ENCODE measurements at places on chromosomes 5 and 9.
A peak's percentile ranks its signal among the peaks of the same experiment; 100 is the strongest.

- ATAC-seq, result no peak
Measured at GRCh38 chr5:16733331-16734006, 116.7 kb upstream of the RETREG1 start.

DNA sequence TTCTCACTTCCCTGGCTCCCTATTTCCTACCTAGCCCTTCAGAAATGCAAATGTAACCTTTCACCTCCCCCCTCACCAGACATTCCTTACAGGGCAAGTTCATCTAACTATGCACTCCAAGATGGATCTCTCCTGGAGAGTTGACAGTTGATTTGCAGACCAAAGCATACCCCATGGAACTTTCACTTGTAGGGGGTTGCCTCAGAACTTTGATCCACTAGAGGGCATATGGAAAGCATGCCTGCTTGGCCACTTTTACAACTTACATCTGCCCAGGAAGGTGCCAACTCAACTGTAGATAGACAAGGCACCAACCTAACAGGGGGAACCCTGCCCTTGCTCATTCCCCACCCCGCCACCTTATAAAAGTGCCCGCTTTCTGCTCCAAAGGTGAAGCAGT is 187.8 kb downstream of the NXNL2 start:
- ATAC-seq, result no peak

DNA sequence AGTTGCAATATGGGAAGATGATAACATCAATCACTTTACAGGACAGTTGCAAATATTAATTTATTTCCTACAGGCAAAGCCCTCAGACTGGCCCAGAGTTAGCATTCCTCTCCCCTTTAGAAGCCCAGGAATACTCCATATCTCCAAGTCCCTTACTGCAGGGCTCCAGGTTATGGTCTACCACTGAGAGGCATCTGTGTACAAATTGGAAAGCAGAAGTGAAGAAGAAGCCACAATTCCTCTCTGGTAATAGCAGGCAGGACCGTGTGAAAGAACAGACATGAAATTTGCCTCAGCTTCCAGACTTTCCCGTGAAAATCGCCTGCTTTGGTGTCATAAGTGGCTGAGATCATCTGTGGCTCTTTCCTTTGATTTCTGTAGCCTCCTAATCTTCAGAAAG is 289.6 kb downstream of the GLIS3 start:
- ATAC-seq, result no peak

- ATAC-seq, result no peak
Measured at GRCh38 chr9:38339087-38339486, 53.4 kb upstream of the ALDH1B1 start.

- peak; percentile 32 for ATAC-seq
Measured at GRCh38 chr9:116594547-116594946, 92.6 kb upstream of the TRIM32 start.

GRCh38 chr5:141806626-141807025 is 71.6 kb downstream of the PCDH1 start:
- no peak for ATAC-seq

DNA sequence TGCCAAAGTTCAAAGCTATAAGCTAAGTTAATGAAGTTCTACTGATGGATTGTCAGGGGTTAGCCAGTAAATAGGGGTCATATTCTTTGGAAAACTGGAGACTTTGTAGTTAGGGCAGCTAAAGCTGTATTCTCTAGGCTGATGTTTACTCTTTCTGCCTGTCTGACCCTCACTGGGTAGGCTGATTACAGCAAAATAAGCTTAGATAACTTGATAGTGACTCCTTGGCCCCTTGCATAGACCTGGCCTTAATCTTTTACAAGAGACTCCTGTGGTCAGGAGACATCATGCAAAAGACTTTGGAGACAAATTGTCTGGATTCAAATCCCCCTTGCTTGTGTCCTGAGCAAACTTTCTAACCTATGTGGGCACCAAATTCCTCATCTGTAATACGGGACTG is 314.4 kb upstream of the MSX2 start:
- ATAC-seq, result no peak

DNA sequence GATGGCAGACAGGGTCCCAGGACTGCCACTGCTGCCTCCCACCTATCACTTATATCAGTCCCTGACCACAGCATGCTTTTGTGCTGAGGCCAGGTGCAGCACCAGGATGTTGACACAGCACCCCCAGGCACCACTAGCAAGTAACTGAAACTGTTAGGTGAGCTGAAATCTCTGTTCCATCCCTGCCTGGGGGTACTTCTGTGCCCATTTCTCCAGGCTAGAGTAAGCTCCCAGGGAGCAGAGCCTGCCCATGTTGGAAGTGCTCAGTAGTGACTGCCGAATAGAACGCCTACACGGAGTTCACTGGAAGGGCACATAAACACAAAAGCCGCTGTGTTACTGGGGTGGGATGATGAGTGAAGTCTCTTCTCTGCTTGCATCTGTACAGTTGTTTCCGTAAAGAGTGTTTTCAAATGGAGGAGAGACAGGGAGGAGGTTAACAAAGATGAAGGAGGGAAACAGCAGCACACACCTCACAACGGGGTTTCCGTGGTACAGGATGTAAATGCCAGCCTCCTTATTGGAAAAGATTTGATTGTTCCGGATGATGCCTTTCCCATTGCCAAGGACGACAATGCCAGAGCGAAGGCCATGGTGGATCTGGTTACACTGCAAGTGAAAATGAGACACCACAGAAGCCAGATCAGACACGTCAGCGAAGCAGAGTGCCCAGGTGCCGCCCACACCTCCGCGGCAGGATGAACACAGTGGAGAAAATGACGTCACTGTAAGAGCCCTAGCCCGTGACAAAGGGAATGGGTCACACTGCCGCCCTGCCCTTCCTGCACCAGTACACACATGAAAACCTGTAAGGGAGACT is 43.1 kb downstream of the POLR1E start:
- peak; percentile 87 for ATAC-seq

- no peak for ATAC-seq
Measured at GRCh38 chr5:170603578-170604565, 100.1 kb downstream of the KCNIP1 start.

DNA sequence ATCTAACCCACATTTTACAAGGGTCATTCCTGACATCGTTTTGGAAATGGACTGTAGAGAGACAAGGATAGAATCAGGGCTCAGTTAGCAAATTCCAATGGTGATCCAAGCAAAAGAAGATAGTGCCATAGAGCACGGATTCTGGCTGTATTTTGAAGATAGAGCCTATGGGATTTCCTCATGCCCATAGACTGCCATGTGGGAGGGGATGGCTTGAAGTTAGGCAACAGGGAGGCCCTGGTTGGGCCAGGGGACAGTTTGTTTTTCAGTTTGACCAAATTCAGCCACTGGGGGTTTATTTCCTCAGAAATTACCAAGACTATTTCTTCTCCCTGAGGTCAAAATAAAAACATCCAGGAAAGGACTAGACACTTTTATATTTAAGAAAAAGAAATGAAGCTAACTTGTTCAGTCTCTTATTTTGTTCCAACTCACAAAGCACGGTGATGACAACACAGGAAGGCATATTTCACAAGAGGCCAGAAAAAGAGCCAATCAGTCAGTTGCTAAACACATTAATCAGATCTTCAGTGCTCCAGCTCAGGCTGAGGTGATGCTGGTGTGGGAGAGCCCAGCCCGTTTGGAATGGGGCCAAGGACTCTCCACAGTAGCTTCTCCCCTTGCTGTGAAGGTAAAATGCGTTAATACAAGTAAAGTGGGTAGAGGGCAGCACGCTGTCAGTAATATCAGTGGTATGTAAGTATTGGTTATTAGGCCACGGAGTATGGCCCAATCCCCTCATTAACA is 4.4 kb upstream of the DCTN4 start:
- ATAC-seq, result no peak

GRCh38 chr9:130471411-130472183 is 26.8 kb downstream of the ASS1 start:
- ATAC-seq, result no peak

- ATAC-seq, result no peak
Measured at GRCh38 chr9:121261107-121261460, 6.9 kb upstream of the GSN start.

- ATAC-seq, result no peak
Measured at GRCh38 chr5:35145012-35145411, 85.3 kb downstream of the PRLR start.

GRCh38 chr9:135093111-135093510 is 5.6 kb downstream of the OLFM1 start:
- ATAC-seq, result no peak

GRCh38 chr5:34886392-34887119 is 28.7 kb downstream of the RAD1 start:
- ATAC-seq, result no peak

DNA sequence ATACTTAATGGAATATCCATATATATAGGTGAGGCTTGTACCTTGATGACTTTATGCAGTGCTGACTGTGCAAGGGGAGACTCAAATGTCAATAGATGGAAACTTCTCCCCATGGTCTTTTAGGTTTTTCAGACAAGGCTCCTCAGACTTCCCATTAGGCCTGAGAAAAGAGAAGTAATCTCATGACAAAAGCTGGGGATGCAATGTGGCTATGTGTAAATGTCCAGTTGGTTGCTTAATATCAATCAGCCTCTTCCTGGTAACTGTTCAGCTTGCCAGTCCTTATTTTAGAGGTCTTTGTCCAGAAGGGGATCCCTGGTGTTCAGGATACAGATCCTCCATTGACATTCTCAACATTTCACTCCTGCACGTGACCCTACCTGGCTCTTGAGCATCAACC is 621.1 kb upstream of the CDH18 start:
- ATAC-seq, result no peak

DNA sequence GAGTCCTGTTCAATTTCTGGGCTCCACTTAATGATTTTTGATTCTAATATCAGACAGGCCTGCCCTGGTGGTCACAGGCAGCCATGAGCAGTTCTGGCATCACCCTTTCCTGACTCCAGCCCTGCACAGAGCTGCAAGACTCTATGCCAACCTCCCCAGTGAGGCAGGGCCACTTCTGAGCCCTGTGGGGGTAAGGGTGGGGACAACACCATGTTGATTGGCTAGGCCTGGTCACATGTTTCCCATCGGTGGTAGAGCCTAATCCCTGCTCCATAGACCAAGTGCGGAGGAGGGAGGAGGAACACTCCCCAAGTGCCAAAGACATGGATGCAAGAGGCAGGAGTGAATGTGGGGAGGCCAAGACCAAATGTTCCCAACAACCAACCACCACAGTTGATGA is 134.6 kb downstream of the PHF2 start:
- ATAC-seq, result no peak

DNA sequence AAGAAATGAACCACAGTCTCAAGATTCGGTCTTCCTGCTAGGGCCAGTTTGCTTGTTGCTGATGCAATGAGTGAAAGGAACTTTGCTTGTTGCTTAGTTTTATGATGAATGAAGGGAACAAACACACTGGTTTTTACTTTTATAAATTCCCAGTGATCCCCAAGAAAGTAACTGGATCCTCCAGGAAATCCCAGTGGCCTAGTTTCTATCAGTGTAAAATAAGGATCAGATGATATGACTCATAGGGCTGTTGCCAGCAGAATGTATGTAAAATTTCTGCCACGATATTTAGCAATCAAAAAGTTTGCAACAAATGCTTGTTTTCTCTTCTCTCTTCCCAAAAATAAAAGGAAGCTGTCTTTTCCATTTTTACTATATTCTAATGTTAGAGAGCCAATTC is 160.1 kb upstream of the CDKN2B start:
- ATAC-seq, result no peak

DNA sequence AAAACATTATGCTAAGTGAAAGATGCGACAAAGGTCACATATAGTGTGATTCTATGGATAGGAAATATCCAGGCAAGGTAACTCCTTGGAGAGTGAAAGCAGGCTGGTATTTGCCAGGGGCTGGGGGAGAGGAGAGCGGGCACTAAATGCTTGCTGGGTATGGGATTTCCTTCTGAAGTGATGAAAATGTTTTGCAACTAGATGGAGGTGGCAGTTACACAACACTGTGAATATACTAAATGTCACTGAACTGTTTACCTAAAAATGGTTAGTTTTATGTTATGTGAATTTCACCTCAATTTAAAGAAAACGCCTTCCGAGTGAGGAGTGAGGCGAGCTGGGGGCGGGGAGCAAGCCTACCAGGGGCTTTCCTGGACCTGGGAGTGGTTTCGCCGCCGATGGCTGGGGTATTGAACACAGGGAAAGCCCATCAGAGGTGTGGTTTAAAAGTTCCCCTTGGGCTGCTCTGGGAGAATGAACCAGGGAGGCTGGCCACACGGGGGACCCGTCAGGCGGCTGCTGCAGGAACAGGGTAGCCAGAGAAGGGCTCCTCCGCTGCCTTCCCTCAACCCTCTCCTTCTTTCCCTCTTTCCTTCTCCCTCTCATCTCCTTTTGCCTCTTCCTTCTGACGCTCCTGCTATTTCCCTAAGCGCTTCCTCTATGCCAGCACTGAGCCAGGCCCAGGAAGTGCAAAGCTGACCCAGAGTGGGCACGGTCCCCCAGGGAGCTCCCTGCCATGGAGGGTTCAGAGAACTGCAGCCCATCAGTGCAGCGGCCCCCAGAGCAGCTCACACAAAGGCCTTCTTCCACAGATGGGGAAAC is 4.9 kb downstream of the AKNA start:
- peak; percentile 3 for ATAC-seq

DNA sequence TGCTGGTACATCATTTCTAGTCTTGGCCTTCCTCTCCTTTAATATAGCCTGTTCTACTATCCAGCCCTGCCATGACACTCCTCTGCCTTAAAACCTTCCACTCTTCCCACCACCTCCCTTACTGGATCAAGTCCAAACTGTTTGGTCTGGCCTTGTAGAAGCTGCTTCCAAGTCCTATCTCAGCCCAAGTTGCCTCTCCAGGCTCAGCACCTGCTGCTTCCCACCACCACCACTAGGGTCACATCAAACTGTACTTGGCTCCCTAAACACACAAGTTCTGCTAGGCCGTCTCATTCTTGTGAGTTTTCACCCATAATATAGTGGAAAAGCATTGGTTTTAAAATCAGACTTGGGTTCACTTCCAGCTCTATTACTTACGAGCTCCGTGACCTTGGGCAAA is 1.4 kb downstream of the NDUFA8 start:
- ATAC-seq, result no peak

GRCh38 chr5:67102708-67103107 is 93.9 kb downstream of the CD180 start:
- ATAC-seq, result no peak
